ENCODE measurements at places on chromosomes 7 and 10.

DNA sequence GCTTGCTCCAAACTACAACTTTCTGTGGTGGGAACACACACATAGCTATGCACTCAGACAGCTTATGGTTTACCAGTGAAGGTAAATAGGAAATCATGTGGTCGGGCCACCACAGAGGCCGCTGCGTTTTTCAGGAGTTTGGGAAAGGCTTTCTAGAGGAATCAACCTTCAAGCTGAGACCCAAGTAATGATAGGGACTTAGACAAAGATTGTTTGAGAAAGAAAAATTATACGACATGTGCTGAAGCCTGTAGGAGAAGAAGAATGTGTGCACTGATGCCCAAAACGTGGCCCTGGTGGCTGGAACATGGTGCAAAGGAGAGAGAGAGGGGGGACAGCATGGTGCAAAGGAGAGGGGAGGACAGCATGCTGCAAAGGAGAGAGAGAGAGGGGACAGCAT, 61.2 kb upstream of the VIPR2 start:
- no peak for DNase-seq

- DNase-seq = no peak
Observed at GRCh38 chr10:131082991-131083481, 228.5 kb downstream of the TCERG1L start.

GRCh38 chr7:156107957-156108356, 295.7 kb upstream of the SHH start:
- no peak for DNase-seq

GRCh38 chr7:31067491-31067890, 15.4 kb downstream of the ADCYAP1R1 start:
- DNase-seq = no peak

DNA sequence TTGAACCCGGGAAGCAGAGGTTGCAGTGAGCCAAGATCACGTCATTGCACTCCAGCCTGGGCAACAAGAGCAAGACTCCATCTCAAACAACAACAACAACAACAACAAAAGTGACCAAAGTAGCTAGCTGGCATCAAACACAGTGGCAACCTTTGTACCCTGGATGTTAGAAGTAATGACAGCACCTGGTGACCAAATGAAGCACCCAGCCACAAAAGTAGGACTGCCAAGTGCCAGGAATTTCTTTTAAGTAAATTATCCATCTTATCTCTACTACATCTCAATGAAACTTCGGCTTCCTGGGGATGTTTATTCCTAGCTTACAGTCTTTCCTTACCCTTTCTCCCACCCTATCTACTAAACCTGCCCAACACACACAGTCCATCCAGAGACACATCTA, 18.8 kb downstream of the SRPK2 start:
- no peak for DNase-seq

GRCh38 chr10:84943541-84943940, 615.2 kb downstream of the CCSER2 start:
- DNase-seq = no peak

GRCh38 chr10:132946311-132946710, 3.9 kb upstream of the CFAP46 start:
- no peak for DNase-seq

DNA sequence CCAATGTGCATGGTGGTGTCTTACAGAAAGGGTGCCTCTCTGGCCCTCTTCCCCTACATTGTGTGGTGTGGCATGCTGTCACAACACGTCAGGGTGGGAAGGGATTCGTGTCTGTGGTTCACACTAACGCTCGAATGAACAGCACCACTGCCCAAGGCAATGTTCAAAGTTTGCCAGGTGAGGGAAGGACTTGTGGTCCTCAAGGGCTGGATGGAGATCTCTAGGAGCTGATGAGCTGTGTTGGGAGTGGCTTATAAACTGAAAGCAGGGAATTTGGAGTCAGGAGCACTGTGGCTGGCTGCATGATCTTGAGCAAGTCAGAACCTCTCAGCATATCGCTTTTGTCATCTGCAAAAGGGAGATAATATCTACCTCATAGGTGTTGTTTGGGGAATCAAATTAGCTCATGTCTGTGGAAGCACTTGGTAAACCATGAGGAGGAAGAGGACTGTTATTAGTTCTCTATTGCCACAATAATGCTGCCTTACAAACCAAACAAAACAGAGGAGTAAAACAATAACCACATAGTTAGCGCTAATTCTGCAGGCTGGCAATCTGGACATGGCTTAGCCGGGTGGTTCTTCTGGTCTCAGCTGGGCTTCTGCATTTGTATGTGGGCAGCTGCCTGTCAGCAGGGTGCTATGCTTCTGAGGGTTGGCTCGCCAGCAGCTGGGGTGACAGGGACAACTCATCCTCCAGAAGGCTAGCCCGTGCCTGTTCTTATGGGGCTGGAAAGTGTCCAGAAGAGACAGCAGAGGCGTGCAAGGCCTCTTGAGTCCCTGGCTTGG, 22.9 kb upstream of the C10orf105 start:
- DNase-seq = no peak

GRCh38 chr10:131653554-131654470, 247.0 kb upstream of the PPP2R2D start:
- DNase-seq = no peak
